ENCODE measurements at places on chromosomes 2 and 18.
A peak's percentile ranks its signal among the peaks of the same experiment; 100 is the strongest.

DNA sequence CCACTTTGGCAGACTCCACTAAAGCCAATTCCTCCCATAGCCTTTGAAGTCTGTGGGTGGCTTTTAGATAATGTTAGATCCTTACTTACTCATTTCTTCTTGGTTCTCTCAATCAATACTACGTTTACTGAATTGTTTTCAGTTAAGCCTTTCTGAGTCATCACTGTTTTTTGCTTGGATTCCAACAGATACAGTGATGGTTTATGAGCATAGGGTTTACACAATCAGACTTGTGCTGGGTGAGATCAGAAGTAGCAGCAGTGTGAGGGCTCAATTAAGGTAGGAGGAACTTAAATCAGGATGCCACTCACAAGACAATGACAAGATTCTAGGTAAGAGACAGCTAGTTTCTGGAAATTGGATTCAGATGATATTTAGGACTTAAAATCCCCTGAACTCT is 297.7 kb upstream of the DOK6 start:
- DNase-seq, result no peak

GRCh38 chr2:151060287-151060686 is 201.4 kb downstream of the RBM43 start:
- DNase-seq, result no peak

DNA sequence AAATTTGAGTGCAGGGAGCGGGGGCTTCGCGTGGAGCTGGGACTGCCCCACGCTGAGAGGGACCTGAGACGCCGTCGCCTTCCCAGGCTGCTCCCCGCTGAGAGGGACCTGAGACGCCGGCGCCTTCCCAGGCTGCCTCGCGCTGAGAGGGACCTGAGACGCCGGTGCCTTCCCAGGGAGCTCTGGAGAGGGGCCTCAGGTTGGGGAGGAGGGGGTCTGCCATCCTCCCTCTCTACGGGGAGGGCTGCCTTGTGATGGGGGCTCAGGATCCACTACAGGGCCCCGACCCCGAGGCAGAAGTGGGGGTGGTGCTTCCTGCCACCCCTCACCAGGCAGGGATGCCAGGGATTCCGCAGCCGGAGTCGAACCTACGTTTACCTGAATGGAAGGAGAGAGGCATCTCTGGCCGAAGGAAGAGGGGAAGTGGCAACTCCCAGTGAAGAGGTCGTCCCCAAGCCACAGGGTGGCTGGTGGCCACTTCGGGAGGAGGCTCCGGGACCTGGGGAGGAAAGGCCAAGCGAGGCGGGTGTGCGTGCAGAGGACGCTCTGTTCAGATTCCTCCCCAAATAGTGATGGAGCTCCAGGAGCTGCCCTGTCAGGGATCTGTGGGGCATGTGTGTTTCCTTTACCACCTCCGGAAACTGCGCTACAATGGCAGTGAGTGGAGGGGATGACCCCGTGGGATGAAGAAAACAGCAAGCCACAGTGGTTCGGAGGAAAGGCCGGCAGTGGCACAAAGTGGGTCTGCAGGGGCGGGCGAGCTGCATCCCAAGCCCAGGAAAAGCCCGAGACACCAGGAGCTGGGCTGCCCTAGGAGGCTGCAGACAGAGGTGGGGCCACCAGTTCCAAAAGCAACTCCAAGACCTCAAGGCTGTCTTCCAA is 108.2 kb upstream of the CTDP1 start:
- no peak for DNase-seq

DNA sequence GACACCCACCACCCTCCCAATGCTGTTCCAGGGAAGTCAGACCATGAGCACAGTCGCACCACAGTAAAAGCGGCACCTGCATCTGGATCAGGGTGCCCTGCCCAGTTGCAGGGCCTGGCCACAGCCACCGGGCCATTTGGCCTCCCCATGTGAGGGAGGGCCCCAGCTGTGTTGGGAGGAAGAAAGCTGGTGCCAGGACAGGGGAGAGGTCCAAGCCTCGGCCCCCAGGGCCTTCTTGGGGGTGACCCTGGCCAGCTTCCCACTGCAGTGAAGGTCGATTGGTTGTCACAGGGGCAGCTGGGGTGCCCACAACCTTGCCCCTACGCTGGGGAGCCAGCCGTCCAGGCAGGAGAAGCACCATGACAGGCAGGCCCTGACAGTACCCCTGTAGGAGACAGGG is 183.2 kb upstream of the RAB6C start:
- no peak for DNase-seq

GRCh38 chr2:43402452-43402937 is 176.1 kb upstream of the ZFP36L2 start:
- no peak for DNase-seq

DNA sequence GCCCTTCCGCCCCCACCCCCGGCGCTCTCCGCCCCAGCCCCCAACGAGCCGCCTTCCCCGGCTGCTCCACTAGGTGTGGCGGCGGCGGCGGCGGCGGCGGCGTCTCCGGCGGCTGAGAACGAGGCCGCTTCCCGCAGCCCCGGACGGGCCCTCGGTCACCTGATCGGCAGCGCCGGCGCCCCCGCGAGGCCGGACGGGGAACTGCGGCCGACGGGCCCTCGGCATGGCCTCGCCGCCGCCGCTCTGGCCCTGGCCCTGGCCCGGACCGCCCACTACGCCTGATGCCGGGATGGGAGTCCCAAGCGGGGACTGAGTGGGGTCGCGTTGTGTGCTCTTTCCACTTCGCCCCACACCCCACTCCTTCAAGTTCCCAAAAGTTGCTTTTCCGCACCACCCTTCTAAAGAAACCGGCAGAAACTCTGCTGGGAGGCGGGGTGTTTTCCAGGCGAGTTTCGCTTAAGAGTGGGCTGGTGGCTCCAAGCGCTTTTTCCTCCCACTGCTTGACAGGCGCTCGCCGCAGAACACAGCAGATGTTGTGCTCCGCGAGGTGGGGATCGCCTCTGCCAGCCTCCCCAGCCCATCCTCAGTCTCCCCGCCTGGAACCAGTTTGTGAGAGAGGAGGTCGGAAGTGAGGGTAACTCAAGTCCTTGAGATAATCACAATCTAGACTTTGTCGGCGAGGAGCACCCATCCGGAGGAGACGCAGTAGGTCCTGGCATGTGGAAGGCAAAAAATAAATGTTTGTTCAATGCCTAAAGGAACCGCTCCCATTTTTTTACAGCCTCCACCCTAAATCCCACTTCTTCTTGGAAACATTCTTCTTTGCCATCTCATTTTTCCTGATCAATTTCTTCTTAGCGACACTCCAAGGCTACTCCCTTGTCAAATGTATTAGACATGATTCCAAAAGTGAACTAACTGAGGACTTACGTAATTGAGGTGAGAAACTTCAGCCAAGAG is at the start of gene NCKAP1:
NCKAP1 (minus strand) TSS at position 117 of the 960 bp plus-strand sequence. CDS start 358 bp downstream, outside the sequence.
- DNase-seq, result peak; percentile 53

- DNase-seq, result no peak
Observed at GRCh38 chr2:54773838-54774237, 50.4 kb downstream of the EML6 start.

DNA sequence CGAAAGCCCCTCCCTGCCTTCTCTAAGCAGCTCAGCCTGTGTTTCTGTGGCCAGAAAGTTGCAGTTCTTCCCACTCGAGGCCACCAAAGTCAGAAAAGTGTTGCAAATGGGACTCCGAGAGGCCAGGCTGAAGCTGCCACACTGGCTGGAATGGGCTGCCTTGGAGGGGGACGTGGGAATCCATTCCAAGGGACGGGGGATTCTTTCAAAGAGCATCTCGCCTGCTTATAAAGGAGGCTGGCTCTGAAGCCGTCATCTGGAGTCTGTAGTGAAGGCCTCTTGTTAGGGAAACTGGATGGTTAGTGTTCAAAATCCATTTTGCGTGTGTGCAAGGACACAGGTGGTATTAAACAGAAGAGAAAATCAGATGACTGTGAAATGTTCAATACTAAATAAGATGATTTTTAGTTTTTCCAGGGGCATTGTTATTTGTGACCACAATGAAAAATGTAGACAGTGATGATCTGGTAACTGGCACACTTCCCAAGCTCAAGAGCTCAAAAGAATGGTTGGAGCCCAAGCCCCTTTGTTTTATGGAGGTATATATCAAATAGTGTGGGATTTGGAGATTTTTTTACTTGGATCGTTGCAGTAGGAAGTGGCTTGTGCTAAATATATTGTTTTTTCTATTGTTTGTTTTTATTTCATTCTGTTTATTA is 782 bp downstream of the FAM228B start:
- no peak for DNase-seq

DNA sequence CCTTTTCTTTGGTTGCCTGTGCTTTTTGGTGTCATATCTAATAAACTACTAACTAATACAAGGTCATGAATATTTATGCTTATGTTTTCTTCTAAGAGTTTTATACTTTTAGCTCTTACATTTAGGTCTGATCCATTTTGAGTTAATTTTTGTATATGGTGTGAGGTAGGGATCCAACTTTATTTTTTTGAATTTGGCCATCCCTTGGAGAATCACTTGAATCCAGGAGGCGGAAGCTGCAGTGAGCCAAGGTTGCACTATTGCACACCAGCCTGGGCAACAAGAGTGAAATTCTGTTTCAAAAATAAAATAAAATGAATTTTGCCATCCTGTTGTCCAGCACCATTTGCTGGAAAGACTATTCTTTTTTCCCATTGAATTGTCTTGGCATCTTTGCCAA is 8.6 kb upstream of the HPCAL1 start:
- no peak for DNase-seq

- DNase-seq, result no peak
Observed at GRCh38 chr2:29207352-29208148, 92.3 kb downstream of the CLIP4 start.

- no peak for DNase-seq
Observed at GRCh38 chr18:56139372-56139771, 499.0 kb downstream of the TXNL1 start.

GRCh38 chr2:190378880-190379237 is 29.3 kb upstream of the MFSD6 start:
- no peak for DNase-seq

DNA sequence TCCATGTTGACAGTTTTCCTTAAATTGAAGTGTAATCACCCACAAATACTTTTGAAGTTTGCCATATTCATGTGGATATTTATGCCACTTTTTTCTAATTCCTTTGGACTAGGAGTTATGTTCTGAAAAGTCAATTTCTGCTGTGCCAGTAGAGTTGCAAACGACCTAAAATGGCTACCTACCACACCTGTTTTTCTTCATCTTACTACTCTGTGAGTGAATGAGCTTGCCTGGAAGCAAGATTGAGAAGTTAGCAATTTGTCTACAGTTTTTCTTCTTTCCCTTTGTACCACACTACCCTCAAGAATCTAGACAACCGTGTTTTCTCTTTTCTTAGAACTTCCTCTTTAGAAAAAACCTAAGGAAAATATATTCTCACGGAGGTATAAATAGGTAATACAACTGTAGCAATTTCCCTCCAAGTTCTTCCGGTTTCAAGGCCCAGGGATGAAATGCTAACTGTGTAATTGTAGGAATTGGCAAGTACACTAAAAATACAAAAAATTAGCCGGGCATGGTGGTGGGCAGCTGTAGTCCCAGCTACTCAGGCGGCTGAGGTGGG is 7.3 kb upstream of the SLC39A10 start:
- DNase-seq, result no peak

- DNase-seq, result no peak
Observed at GRCh38 chr2:14558335-14558919, 74.1 kb upstream of the LRATD1 start.

DNA sequence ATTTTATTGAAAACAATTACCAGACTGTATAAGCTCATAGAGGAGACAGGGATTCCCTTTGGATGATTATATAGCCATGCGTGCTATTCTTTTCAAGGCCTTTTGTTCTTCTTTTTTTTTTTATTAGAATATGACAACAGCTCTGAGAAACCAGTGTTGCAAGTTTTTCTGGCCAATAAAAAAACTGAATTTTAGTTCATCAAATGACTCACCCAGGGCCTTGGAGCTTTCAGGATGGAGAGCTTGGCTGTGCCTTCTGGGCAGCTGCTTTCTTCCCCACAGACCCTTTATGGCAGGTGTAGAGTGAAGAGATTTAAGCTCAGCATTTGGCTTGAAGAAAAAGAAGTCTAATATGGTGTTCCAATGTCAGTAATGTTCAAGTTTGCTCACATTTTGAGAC is 497.9 kb upstream of the FANCL start:
- no peak for DNase-seq

- no peak for DNase-seq
Observed at GRCh38 chr18:10368456-10369453, 85.7 kb upstream of the APCDD1 start.

DNA sequence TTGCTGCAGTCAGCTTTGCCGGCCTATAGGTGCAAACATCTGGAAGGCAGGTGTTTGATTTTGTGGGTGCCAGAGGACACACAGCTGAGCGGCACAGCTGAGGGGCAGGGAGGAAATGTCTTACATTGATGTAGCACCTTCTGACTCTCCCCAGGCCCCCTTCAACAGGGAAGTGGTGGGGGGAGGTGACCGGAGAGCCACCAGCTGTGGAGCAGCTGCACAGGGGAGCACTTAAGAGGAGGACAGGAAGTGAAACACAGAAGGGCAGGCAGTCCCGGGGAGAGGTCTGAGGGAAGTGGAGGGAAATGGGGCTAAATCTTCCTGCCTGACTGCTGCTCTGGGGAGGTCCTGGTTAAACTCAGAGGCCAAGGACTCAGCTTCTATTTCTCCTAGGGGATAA is 409.1 kb downstream of the TNS1 start:
- DNase-seq, result no peak

- no peak for DNase-seq
Observed at GRCh38 chr2:85589982-85590791, 5.4 kb upstream of the RNF181 start.

DNA sequence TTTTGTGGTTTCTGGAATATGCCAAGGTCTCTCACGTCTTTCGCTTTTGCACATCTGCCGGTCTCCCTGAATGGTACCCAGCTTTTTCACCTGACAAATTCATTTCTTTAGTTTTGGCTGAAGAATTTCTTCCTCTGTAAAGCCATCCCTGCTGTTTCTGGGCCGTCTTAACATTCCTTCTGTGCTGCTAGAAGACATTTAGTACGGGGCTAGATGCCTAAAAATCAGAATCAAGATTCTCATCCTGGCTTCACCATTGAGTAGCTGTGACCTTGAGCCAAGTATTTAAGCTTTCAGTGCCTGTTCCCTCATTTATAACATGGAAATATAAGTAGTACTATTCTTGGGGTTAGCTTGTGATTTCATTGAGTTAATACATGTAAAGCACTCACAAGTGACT is 6.4 kb upstream of the BCL2 start:
- no peak for DNase-seq

GRCh38 chr2:47094511-47095142 is 60.5 kb downstream of the STPG4 start:
- DNase-seq, result no peak

DNA sequence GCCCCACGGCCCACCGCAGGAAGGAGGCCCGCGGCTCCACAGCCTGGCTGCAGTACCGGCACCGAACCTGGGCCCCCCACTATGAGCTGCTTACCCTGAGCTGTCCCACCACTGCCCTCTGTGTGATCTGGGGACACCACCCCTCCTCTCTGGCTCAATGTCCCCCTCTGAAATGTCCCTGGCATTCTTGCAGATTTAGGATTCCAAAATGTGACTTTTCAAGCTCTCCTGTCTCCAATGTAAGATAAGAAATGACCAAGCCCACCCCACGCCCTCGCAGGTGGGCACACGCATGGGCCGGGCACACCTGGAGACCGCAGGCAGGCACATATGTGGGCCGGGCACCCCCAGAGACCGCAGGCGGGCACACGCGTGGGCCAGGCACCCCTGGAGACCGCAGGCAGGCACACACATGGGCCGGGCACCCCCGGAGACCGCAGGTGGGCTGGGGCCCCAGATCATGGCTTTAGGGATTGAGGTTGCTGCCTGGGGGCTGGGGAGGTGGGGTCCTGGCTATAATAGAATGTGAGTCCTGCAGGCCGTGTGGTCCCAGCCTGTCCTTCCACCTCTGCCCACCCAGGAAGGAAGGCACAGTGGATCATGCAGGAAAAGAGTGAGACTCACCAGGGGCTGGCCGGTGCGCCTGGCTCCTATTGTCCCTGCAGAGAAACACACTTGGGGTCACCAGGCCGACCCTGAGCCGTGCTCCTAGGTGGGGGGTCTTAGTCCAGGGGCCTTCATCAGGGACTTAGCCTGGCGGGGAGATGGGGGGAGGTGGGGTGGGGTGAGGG is 7.2 kb downstream of the PDCD1 start:
- no peak for DNase-seq

Measured in stimulated activated CD8-positive, alpha-beta memory T cell treated with anti-CD3 and anti-CD28 coated beads, Interleukin-4, amount 100 ng/mL, for 1 hour (primary cell).